Fibroblast of lung (primary cell): ENCODE measurements at places on chromosomes 6 and 20. TPM values are rescaled to one million over a fixed set of nuclear protein-coding genes. Genes with fewer than 3 reads are reported as not detected.

DEFB124 gene
- total RNA-seq: not detected in 2 replicates

DDO gene
- total RNA-seq: 8.7 and 12.2 TPM in 2 replicates

FAM217A gene
- total RNA-seq: not detected in 2 replicates

NPBWR2 gene
- not detected in 2 replicates for total RNA-seq

PHACTR2 gene
- 25.2 and 40.1 TPM in 2 replicates for total RNA-seq

CGAS gene
- total RNA-seq: 5.0 and 5.9 TPM in 2 replicates

ZKSCAN8 gene
- total RNA-seq: 16.2 and 21.6 TPM in 2 replicates

KLHDC3 gene
- total RNA-seq: 54.5 and 72.2 TPM in 2 replicates

ULBP1 gene
- total RNA-seq: 0.26 and 0.83 TPM in 2 replicates

SIM1 gene
- total RNA-seq: not detected in 2 replicates

AIF1 gene
- not detected in 2 replicates for total RNA-seq

CCN2 gene
- total RNA-seq: 20.5 and 22.8 TPM in 2 replicates

CD83 gene
- total RNA-seq: 1.3 and 5.0 TPM in 2 replicates

HLA-DQB1 gene
- not detected in 2 replicates for total RNA-seq

MICA gene
- 28.5 and 85.2 TPM in 2 replicates for total RNA-seq

MOCS1 gene
- 16.7 and 21.8 TPM in 2 replicates for total RNA-seq

C6orf141 gene
- total RNA-seq: 0.33 and 0.77 TPM in 2 replicates
